ENCODE measurements at places on chromosomes 1 and 21. TPM values are rescaled to one million over a fixed set of nuclear protein-coding genes. Genes with fewer than 3 reads are reported as not detected.
A peak's percentile ranks its signal among the peaks of the same experiment; 100 is the strongest.

DNA sequence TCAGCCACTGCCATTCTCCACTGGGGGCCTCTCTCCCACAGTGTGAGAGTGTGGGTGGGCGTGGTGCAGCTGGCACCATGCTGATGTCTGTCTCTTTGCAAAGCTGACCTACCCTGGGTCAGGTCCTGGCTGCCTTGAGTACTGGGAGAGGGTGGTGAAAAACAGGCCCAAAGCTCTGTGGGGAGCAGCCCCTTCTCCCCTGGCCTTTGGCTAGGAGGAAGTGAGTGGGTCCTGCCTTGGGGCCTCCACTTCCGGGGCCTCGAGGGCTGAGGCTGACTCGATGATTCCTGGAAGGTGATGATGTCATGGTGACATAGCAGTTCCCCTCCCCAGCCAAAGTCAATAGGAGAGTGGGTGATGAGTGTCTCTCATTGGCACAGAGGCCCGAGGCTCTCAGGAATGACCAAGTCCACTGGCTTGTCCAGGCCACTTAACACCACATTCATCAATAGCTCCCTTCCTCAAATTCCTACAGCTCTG, 53.0 kb downstream of the IER5 start:
- H3K4me3 ChIP-seq: no peak overlapping the region
- no peaks in the 10 kb centered on the region for H3K27me3 ChIP-seq
- peak overlapping the region; percentile 32 for H3K27ac ChIP-seq
- peaks cover 27% of the 10 kb centered on the region for H3K4me1 ChIP-seq
- no peaks in the 10 kb centered on the region for H3K36me3 ChIP-seq
- no peak for DNase-seq

- peak overlapping the region; percentile 94 for H3K27ac ChIP-seq
- DNase-seq: no peak
- no peaks in the 10 kb centered on the region for H3K36me3 ChIP-seq
- peaks cover 15% of the 10 kb centered on the region for H3K4me1 ChIP-seq
- H3K4me3 ChIP-seq: peak overlapping the region; percentile 76
These were observed 1.1 kb downstream of the CTPS1 start for GRCh38 chr1:40980453-40981121.

GRCh38 chr1:31583082-31583994, 7.0 kb downstream of the TINAGL1 start:
- no peaks in the 10 kb centered on the region for H3K36me3 ChIP-seq
- H3K4me3 ChIP-seq: no peak overlapping the region
- peaks cover 68% of the 10 kb centered on the region for H3K4me1 ChIP-seq
- peaks cover 19% of the 10 kb centered on the region for H3K27me3 ChIP-seq

GRCh38 chr1:229258031-229258756, 12.7 kb upstream of the RAB4A start:
- no peak overlapping the region for H3K4me3 ChIP-seq
- DNase-seq: peak; percentile 78
- no peak overlapping the region for H3K27ac ChIP-seq
- no peaks in the 10 kb centered on the region for H3K27me3 ChIP-seq
- peaks cover 9% of the 10 kb centered on the region for H3K4me1 ChIP-seq

DNA sequence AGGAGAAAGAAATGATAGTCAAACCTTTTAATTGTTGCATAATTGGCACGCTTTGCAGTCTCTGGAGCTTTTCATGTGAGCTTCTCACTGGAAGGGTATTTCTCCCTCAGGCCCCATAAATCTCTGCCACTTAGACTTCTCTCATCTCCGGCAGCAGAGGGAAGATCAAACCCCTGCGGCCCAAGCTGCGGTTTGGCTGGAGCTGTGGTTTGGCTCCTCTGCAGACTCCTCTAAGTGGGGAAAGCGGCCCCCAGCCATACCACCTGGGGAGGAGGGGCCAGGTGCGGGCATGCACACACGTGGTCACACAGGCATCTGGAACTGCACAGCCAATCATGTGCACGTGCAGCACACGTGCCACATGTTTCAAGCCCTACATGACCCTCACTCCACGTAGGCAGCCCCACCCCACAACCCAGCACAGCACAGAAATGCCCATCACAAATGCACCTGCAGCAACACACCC, 58.3 kb downstream of the UBE2T start:
- no peaks in the 10 kb centered on the region for H3K27me3 ChIP-seq
- DNase-seq: no peak
- no peaks in the 10 kb centered on the region for H3K36me3 ChIP-seq
- no peak overlapping the region for H3K27ac ChIP-seq
- no peak overlapping the region for H3K4me3 ChIP-seq
- H3K4me1 ChIP-seq: no peaks in the 10 kb centered on the region

DNA sequence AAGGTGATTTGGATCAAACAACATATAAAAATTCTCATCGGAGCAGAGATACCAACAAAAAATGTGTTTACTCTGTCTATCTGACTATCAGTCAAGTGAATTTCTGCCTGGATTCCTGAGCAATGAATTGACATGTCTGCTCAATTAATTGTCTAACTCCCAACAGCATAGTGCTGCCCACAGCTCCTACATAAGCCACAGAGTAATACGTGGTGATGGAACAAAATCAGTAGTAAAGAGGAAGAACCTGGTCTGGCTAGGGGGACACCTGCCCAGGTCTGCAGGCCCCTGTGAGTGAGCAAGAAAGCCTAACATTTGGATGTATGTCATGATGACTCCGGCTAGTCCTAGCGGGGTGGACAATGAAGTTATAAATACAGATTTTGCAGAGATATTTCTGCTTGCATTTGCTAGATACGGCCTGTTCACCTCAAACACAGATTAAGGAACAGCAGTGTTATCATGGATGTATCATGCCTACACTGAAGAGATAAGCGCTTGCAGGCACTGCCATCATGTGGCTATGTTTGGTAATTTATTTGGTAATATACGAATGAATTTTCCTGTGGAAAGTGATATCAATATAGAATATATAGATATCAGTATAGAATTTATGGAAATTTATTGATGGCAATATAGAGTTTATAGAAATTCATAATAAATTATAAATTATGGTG, 69.6 kb upstream of the LRRC8B start:
- H3K27ac ChIP-seq: no peak overlapping the region
- no peaks in the 10 kb centered on the region for H3K4me1 ChIP-seq
- no peak overlapping the region for H3K4me3 ChIP-seq
- DNase-seq: peak; percentile 64
- H3K27me3 ChIP-seq: no peaks in the 10 kb centered on the region

DNA sequence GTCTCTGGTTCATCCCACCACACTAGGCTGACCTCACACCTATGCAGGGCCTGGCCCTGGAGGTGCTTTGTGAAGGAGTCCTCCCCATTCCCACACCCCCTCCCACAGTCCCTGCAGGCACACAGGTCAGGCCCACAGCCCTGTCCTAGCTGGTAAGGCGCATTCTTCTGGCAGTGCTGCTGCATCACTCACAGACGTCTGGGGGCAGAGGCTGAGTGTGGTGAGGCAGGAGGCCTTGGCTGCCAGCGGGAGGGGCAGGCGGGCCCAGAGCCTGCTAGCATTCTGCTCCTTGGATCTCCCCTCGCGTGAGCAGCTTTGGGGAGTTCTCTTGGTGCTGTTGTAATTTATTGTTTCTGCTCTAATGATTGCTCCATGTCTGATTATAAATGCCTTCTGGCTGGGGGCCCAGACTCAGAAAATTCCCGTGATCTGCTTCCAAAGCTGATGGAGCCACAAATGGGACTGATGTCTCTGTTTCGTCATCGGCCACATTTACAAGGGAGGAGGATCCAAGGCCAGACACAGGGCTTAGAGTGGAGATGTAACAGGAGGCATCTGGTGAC, 62.9 kb downstream of the TRABD2B start:
- DNase-seq: peak; percentile 76
- H3K27me3 ChIP-seq: no peaks in the 10 kb centered on the region
- H3K4me3 ChIP-seq: no peak overlapping the region
- no peaks in the 10 kb centered on the region for H3K36me3 ChIP-seq
- H3K4me1 ChIP-seq: peaks cover 11% of the 10 kb centered on the region

DNA sequence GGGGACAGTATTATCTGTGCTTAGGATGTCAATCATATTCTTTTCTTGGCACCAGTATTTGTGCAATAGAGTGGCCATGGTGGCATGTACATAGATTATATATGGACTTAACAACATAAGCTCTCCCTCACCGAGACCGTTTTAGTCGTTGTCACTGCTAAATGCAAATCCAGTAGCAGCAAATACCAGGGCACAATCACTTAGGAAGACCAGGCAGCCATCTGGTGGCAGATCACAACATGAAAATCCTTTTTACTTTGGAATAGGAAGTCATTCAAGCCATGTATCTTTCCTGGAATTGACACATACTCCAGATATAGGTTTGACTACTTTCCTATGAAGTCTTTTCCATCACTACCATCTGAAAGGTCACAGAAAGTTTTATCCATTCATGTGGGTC, 53.2 kb upstream of the C1orf87 start:
- H3K27ac ChIP-seq: no peak overlapping the region
- no peak overlapping the region for H3K4me3 ChIP-seq
- no peak for DNase-seq
- H3K4me1 ChIP-seq: no peaks in the 10 kb centered on the region

- DNase-seq: no peak
- no peaks in the 10 kb centered on the region for H3K36me3 ChIP-seq
- H3K27me3 ChIP-seq: no peaks in the 10 kb centered on the region
- no peak overlapping the region for H3K4me3 ChIP-seq
- no peaks in the 10 kb centered on the region for H3K4me1 ChIP-seq
- no peak overlapping the region for H3K27ac ChIP-seq
These were observed 10.8 kb upstream of the CDA start for GRCh38 chr1:20578062-20578461.

GRCh38 chr1:247266053-247266452, 10.2 kb downstream of the VN1R5 start:
- H3K27ac ChIP-seq: no peak overlapping the region
- H3K27me3 ChIP-seq: no peaks in the 10 kb centered on the region
- no peak for DNase-seq
- no peak overlapping the region for H3K4me3 ChIP-seq
- H3K36me3 ChIP-seq: no peaks in the 10 kb centered on the region

GRCh38 chr1:183089025-183089639, 65.9 kb downstream of the LAMC1 start:
- H3K27ac ChIP-seq: peak overlapping the region; percentile 21
- peaks cover 39% of the 10 kb centered on the region for H3K4me1 ChIP-seq

- no peaks in the 10 kb centered on the region for H3K27me3 ChIP-seq
- no peak overlapping the region for H3K27ac ChIP-seq
- DNase-seq: no peak
- H3K4me3 ChIP-seq: no peak overlapping the region
These were observed 61.2 kb downstream of the CCDC30 start for GRCh38 chr1:42524330-42524729.

DNA sequence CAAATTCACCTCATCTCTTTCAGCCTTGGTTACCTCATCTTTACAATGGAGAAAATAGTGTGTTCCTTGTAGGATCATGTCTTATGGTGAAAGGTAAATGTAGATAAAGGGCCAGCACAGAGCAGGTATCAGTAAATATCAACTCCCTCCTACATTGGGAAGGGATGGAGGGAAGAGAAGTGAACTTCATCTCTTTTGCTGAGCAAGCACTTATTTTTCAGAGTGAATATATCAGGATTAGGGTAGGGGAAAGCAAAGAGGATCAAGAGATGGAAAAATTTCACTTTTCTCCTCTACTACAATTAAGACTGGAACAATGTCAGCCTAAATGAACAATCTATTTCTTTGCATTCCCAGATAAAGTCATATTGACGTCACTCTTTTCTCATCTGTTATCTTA, 193.8 kb upstream of the JUN start:
- no peaks in the 10 kb centered on the region for H3K36me3 ChIP-seq
- no peak overlapping the region for H3K27ac ChIP-seq
- no peak overlapping the region for H3K4me3 ChIP-seq
- H3K27me3 ChIP-seq: no peaks in the 10 kb centered on the region

- DNase-seq: no peak
- H3K27ac ChIP-seq: no peak overlapping the region
- no peaks in the 10 kb centered on the region for H3K27me3 ChIP-seq
- no peaks in the 10 kb centered on the region for H3K36me3 ChIP-seq
- no peak overlapping the region for H3K4me3 ChIP-seq
- H3K4me1 ChIP-seq: no peaks in the 10 kb centered on the region
These were observed 17.1 kb upstream of the UBL4B start for GRCh38 chr1:110094931-110095654.

DNA sequence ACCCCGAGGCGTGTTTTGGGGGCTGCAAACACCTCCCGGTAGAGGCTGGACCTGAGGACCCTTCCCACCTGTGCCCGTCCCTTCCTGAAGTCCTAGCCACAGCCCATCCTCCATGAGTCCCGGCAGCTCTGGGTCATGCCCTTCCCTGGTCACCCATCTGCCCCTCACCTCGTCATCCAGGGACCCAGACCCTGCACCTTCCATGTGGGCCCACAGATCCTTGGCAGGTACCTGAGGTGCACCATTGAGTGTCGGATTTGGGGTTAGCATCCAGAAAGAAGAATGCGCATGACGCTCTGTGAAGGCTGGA, 6.8 kb downstream of the RNF187 start:
- no peaks in the 10 kb centered on the region for H3K27me3 ChIP-seq
- peaks cover 4% of the 10 kb centered on the region for H3K36me3 ChIP-seq

DNA sequence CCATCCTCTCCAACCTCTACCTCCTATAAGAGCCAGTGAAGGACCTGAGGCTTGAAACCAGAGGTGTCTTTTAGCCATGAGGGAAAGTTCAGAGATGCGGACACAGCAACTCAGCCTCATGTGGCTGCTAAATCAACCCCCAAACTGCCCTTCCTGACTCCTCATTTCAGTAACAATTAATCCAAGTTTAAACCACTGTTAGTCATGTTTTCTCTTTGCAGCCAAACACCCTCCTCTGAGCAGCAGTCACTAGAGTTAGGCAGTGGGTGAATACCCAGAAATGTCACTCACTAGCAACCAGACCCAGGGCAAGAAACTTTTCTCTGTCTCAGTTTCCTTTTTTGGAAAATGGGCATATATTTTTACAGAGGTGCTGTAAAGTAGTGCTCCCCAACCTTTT, 71.2 kb downstream of the KCNJ15 start:
- no peak for DNase-seq
- H3K27ac ChIP-seq: no peak overlapping the region
- no peak overlapping the region for H3K4me3 ChIP-seq
- no peaks in the 10 kb centered on the region for H3K4me1 ChIP-seq
- H3K27me3 ChIP-seq: no peaks in the 10 kb centered on the region
- no peaks in the 10 kb centered on the region for H3K36me3 ChIP-seq

DNA sequence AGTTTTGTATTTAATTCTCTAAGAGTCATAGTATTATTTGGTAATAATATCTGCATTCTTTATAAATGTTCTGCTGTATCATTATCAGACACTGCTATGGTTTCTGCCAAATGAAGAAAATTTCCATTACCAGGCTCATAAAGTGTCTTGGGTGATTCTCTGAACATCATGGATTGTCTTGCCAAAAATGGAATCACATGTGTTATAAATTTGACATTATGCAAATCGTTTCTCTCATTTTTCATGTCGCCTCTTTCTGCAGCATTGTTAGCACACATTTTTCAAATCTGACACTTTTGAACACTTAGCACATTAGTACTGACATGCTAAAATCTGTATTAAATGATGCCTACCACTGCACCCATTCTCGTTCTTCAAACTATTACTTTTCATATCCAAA, 74.2 kb upstream of the NEK7 start:
- no peaks in the 10 kb centered on the region for H3K27me3 ChIP-seq
- no peak overlapping the region for H3K4me3 ChIP-seq
- H3K36me3 ChIP-seq: no peaks in the 10 kb centered on the region
- no peak overlapping the region for H3K27ac ChIP-seq
- H3K4me1 ChIP-seq: no peaks in the 10 kb centered on the region

The SPATA45 gene
- not detected for total RNA-seq

The FUCA1 gene
- 24.5 TPM for total RNA-seq

The GBP5 gene
- total RNA-seq: 2.0 TPM

The GJA8 gene
- total RNA-seq: not detected

The FOXD2 gene
- 34.7 TPM for total RNA-seq

The MEAF6 gene
- 34.1 TPM for total RNA-seq

The OR2T2 gene
- not detected for total RNA-seq

The NKAIN1 gene
- not detected for total RNA-seq
